ENCODE measurements at places on chromosomes 6 and 20.

- no peak for DNase-seq
Observed at GRCh38 chr20:32888636-32889035, 29.9 kb downstream of the EFCAB8 start.

DNA sequence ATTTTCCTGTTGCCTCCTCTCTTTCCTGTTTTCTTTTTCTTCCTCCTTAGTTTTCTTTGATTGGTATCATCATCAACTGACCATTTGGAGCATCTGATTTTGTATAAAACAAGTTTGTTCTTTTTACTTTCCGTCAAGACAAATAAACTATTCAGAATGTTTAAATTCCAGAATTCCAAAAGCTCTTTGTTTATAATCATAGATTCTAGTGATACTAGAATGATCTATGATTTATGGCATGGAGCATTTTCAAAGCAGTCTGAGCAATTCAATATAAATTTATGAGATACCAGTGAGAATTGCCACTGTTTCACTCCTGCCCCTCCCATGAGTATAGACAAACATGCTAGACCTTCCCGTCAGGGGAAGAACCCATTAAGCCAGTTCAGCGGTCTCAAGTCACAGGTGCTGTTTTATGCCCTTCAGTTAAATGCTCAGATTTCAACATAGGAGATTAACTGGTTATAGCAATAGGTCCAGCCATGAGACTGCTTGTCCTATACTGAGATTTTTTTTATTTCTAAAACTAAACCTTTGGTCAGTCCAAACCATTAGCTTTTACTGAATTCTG lies 60.7 kb downstream of the GRIK2 start:
- DNase-seq, result no peak

DNA sequence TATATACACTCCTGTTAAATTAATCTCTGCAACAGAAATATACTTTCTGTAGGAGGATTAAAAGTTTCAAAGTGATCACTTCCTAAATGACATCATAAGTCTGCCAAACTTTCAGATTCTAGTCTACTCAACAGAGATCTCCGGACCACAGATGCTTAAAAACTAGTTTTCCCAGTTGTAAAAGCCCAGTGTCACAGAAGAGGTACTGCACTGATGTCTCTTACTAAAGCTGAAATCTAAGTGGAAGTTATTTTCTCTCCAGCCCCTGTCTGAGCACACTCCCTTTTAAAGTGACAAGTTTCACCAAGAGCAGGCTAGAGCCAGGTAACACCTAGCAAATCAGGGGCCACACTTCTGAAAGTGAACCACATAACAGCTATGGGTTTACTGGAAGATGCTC lies 71.6 kb upstream of the DST start:
- no peak for DNase-seq

DNA sequence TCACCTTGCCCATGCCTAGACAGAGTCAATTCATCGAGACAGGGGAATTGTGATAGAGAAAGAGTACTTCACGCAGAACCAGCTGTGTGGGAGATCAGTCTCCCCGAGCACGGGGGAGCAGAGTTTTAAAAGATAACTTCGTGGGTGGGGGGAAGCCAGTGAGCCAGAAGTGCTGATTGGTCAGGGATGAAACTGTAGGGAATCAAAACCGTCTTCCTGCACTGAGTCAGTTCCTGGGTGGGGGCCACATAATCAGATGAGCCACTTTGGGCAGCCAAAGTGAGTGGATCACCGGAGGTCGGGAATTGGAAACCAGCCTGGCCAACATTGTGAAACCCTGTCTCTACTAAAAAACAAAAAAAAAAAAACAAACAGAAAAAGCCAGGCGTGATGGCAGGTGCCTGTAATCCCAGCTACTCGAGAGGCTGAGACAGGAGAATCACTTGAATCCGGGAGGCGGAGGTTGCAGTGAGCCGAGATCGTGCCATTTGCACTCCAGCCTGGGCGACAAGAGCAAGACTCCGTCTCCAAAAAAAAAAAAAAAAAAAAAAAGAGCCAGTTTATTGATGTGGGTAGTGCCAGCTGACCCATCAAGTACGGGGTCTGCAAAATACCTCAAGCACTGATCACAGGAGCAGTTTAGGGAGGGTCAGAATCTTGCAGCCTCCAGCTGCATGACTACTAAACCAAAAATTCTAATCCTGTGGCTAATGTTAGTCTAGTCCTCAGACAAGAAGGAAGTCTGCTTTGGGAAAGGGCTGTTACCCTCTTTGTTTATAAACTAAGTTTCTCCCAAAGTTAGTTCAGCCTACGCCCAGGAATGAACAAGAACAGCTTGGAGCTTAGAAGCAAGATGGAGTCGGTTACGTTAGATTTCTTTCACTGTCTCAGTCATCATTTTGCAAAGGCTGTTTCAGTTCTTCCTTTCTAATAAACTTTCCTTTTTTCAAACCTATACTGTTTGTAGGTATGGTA lies 3.9 kb upstream of the TRIM39 start:
- DNase-seq, result no peak

DNA sequence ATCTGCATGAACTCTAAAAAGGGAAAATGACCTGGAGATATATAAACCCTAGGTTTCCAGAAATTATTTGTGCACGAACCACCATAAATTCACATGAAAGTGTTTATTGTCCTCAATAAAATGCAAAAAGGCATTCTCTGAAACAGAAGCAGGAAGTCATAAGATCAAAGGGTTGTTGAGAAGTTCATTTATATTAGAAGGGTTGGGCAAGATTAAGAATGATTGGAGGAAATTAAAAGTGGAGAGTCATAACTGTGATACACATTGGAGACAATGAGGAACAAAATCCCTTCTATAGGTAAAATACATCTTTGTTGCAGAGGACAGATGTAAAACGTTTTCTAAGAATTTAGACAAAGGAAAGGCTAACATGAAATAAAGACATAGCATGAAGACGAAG lies 476.8 kb downstream of the CBLN4 start:
- no peak for DNase-seq

DNA sequence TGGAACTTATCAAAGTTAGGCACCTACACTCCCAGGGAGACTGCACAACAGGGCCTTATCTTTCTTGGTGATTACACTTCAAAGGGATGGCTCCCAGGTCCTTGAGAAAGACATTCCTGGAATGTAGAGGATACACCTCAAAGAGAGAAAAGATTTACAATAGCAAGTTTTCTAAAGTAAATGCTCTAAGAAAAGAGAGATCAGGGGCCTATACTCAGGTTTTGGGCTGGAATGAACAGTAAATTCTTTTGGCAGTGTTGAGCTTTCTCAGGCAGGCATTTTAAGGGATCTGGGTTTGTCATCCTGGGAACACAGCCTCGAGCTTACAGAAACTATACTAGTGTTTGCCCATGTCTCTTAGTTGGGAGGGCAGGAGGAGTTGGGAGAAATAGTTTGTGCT lies 31.7 kb upstream of the ME1 start:
- no peak for DNase-seq

DNA sequence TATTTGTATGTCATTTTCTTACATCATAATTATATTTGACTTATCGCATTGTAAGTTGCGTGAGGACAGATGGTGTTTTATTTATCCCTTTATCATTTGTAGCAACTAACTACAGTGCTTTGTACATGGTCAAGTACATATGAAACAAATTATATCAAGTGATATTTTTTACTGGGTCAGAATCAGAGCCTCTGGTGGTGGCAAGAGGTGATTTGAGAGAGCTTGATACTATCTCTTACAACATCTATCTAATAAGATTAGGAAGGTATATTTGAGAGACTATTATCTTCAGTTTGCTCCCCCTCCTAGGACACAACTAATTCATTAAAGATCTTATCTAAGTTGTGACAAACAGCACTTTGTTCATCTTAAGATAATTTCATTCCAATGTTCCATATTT lies 47.7 kb downstream of the BCKDHB start:
- DNase-seq, result no peak

DNA sequence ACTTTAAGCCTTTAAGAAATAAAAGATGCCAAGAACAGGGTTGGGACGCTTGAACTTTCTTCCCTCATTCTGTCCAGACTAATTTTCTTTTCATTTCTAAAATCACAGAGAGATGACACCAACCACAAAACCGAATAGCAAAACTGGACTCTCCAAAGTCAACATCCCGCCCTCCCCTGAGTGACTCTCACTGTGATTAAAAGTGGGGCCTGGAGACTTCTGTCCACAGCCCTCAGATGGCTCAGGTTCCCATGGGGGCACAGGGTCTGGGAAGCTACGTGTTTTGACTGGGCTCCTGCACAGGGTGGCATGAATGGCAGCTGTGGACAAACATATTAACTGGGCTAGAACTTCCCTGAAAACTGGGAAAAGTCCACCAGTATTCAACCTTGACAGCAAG lies 6.3 kb downstream of the FRMD1 start:
- no peak for DNase-seq

DNA sequence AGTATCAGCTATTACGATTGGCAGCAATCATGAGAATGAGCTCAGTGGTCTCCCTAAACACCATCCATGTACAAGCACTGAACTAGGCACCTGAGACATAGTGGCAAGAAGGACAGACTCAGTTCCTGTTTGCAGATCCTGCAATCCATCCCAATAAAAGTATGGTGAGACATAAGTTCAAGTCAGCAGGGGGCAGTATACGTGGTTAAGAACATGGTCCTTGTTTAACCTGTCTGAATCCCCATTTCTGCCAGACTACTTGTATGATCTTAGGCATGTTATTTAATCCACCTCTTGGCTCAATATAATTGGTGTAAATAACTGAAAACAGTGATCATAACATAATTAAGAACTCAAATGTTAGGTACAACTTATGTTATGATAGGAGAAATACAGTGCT lies 33.2 kb upstream of the PNISR start:
- no peak for DNase-seq

- no peak for DNase-seq
Observed at GRCh38 chr20:46253391-46253790, 54.9 kb downstream of the CDH22 start.

GRCh38 chr6:157107915-157108651 lies 215.2 kb downstream of the TMEM242 start:
- DNase-seq, result no peak

GRCh38 chr6:32819729-32820128 lies 2.9 kb upstream of the HLA-DOB start:
- no peak for DNase-seq

DNA sequence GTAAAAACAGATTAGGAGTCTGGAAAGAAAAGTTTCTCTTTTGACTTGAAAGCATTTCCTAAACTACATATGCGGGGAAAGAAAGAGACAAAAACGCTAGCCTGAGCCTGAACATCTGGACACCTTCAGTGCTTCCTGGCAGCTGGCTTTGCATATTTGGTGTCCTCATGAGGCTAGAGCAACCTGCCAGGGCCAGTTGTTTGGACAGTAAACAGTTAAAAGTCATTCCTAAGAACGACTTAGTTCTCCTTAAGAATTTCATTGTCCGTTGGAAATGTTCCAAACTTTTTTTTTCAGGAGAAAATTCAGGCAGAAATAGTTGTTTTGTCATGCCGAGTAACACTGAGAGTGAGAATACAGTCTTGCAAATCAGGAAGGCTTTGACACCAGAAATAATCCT lies 199.8 kb downstream of the SMOC2 start:
- DNase-seq, result no peak

- DNase-seq, result no peak
Observed at GRCh38 chr20:6739406-6739805, 28.1 kb upstream of the BMP2 start.

DNA sequence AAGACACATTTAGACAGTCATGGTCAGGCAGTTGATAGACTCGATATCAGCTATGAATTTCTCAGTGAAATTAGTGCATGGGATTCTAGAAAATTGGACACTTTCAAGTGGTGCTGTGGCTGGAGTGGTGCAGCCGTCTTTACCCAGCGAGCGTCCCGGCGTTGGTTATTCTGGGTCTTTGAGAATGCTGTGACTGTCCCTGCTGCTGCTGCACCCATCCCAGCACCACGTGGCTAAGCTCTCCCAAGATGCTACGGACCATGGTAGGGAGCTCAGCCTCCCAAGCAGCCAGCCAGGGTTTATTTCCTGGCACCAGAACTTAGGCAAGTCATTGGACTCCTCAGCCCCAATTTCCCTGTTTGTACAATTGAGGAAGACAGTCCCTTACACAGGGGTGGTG lies 147.2 kb upstream of the RPS6KA2 start:
- DNase-seq, result no peak

GRCh38 chr6:37657112-37657886 lies 40.4 kb downstream of the MDGA1 start:
- no peak for DNase-seq

Measured in anterior cingulate cortex (tissue), 58 donors.